ENCODE measurements at places on chromosomes 6 and 20.

DNA sequence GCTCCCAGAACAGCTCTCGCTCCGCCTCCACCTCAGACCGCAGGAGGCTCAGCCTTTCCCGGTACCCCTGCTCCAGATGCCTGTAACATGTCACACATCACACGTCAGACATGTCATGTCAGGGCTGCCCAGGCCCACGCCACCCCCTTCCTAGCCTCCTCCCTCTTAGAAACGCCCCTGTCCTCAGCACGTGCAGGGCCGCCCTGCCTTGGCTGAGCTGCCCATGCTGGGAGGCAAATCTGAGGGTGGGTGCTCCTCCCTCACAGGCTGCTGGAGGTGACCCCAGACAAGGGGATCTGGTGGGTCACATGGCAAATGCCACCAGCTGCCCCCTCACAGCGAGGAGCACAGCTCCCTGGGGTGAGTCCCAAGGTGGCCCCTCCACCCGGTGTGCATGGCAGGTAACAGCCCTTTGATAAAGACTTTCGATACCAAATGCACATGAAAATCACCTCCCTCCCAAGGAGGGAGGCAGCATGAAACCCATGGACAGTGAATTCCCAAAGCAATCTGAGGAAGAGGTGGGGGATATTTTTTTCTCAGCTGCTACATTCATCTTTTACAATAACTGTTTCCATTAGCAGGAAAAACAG lies 84.1 kb downstream of the GINS1 start:
- DNase-seq: no peak

DNA sequence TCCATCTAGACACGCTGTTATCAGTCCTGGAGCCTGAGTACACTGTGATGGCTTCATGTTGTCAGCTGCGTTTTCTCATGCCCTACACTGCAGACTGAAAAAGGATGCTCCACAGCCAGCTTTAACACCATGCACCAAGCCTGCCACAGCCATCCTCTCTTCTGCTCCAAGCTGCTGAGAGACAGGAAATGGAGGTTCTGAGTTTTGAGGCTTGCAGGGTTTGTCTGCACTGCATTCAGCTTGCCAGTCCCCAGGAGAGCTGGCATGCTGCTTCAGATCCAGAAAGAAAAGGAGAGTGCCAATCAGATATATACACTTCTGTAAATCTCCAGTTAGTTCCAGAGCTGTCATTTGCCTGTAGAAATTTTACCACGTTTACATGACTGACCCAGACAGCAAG lies 550.7 kb upstream of the FLRT3 start:
- no peak for DNase-seq

DNA sequence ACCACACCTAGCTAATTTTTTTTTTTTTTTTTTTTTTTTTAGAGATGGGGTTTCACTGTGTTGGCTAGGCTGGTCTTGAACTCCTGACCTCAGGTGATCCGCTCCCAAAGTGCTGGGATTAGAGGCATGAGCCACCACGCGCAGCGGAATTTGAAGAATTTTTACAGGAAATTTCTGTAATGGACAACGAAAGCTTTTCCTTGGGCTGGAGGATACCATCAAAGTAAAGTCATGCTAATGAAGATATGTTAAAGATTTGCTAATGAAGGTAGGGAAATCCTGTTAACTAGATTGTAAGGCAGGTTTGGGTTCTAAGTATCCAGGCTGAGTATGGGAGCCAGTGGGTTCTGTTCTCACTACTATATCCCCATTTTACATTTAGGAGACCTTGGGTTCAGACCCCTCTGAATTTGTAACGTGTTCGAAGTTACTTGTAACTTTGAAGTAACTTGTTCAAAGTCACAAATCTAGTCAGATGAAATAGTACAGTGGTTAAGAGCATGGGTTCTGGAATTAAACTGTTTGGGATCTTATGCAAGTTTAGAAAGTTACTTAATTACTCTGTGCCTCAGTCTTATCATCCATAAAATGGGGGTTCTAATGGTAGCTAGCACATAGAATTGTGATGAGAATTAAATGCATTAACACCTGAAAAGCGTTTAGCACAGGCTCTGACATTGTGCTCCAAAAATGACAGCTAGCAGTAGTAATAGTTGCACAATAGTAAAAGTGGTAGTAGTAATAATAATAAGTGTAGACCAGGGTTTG lies 123.4 kb upstream of the GPR6 start:
- no peak for DNase-seq

GRCh38 chr6:135096403-135097130 lies 41.9 kb upstream of the HBS1L start:
- DNase-seq: no peak

- DNase-seq: peak; percentile 50
Measured at GRCh38 chr20:45433316-45433715, 17.4 kb downstream of the PIGT start.

GRCh38 chr20:19015351-19016139 lies 196.9 kb upstream of the SLC24A3 start:
- no peak for DNase-seq

DNA sequence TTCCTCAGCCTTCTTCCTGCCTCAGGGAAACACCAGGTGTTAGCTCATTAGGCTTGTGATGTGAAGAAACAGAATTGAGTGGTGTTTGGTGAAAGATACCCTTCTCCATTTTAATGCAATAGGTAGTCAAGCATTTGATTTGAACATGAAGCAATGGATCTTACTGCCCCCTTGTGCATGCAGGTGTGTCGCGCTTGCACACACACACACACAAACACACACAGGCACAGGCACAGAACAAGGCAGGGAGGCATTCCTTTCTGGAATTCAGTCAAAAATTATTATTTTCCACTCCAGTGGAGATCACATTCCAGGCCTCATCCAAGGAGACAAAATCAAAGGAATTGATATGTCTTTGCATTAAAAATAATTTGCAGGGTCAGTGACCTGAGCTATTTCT lies 667.0 kb upstream of the MARCKS start:
- DNase-seq: no peak

DNA sequence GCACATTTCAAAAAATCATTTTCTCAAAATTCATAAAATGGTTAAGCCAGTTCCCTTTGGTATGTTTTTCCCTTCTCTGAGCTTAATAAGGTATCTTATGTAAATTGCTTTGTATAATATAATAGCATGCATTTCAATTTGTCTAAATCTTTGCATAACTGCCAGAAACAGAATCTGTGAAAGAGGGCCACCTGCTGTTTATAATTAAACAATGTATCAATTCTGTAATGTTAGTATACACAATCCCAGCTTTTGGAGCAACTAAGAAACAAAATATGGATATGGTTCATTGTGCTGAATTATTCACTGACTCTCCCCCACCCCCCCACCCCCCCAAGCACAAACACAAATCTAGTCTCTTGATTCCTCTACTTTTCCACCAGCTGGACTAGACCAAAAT lies 54.8 kb downstream of the GPX5 start:
- DNase-seq: no peak

GRCh38 chr6:11425431-11425871 lies 112.1 kb upstream of the TMEM170B start:
- DNase-seq: no peak

DNA sequence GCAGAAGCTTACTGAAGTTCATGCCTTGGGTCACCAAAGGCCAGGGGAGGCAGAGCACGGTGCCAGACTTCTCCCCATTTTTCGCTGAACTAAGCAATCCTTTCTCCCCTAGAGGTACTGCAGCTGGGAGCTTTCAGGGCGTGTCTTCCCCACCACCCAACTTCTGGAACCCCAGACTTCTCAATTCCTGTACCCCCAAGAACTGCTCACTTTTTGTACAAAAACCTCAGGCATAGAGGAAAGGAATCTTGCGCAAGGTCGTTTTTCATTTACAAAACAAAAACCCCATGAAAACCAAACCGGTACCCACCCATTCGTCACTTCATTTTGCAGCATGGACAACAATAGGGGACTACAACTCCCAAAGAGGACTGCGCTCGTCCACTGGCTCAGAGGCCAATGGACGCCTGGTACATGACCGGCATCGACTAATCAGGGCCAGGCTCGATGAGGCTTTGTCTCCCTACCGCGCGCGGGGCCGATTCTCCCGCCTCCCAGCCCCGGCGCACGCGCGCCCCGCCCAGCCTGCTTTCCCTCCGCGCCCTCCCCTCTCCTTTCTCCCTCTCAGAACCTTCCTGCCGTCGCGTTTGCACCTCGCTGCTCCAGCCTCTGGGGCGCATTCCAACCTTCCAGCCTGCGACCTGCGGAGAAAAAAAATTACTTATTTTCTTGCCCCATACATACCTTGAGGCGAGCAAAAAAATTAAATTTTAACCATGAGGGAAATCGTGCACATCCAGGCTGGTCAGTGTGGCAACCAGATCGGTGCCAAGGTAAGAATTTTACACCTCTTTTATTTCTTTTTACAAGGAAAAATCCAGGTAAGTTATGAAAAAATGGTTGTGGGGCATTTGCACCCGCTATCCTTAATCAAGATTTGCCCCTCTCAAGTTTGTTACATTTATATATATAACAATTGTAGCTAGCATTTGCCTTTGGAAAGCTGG lies at the start of gene TUBB:
Gene TUBB, plus strand, starts transcription at position 562 of the 947 bp plus-strand sequence. Its CDS starts 155 bp downstream, at position 717.
- DNase-seq: peak; percentile 91

DNA sequence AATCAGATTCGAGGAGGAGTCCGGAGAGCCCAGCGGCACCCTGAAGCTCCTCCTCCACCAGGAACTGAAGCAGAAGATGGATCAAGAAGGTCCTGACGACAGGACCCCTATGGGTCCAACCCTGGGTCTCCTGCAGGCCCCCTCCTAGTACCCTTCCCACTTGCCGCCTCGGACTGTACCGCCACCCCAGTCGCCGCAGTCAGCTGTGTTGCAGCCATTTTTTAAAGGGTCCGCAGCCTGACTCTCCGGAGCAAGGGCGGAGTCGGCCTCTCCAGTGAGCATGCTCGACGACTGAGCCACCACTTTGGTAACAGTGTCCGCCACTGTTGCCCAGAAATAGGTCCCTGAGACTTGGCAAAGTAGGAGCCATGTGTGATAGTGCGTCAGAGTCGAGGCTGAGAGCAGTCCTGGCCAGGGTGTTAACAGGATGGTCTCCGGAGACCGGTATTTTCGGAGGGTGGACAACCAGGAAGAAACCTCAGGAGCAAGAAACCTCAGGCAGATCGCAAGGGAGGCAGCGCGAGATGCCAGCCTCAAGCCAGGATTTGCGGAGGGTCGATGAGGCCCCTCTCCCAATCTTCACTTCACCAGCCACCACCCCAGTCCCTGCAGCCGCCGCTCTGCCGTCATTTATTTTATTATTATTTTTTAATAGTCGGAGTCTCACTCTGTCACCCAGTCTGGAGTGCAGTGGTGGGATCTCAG lies 294.6 kb upstream of the ZNF337 start:
- DNase-seq: no peak

- no peak for DNase-seq
Measured at GRCh38 chr6:89372506-89372901, 20.0 kb upstream of the UBE2J1 start.

DNA sequence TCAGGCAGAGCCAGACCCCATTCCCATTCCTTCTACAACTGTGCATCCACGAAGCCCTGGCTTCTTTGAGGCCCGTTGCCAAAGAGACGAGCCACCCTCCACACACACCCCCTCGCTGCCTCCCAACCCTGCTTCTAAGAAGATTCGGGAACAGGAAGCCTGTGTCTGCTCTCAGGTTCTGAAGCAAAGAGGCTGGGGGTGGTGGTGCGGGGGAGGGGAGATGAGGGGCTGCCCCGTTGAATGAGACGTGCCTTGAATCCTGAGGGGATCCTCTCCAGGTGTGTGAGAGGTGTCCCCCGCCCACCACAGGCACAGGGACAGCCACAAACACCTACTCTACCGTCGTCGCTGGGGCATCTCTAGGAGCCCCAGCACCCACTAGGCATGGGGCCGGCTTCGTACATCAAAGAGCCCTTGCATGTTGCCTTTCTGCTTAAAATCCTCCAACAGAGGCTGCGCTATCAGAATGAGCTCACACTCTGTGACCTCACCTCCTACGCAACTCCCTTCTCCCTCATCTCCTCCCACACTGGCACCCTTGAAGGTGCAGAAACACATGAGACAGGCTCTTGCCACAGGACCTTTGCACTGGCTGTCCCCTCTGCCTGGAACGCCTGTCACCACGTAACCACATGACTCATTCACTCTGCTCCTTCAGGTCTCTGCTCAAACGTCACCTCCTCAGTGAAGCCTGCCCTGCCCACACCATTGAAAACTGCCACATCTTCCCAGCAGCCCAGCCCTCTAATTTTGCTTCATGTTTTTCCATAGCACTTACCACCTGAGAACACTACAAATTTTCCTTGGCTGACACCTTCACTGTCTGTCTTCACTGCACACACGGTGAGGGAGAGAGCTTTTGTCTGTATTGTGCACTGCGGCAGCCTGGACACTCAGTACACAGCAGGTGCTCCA lies 58.5 kb downstream of the PREX1 start:
- no peak for DNase-seq

DNA sequence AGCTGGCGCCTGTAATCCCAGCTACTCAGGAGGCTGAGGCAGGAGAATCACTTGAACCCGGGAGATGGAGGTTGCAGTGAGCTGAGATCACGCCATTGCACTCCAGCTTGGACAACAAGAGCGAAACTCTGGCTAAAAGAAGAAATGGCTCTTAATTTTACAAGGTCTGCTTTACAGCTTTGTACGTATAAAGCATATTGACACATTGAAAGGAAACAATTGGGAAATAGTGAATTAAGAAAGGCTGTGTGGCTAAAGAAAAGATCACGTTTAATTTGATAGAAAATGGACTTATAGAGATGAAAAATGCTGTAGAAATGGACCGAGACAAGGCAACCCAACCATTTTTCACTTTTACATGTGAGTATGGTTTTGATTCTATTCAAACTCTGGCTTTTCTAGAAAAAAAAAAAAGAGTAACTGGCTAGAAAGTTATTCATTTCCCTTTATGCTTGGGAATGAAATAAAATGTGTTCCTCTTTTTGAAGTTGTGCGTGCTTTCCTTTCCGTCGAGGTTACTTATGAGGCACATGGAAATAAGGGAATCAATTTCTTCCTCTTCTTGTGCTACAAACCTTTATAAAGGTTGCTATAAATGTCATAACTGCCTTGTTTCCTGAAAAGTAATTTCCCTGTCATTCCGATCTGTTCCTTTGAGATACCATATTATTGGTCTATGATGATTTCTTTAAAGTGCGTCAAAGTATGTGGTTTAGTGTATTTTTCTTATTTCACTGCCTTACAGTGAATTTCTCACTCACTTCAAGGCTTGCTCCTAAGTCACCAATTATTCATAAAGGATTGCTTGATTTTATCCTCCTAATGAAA lies 29.4 kb downstream of the PFDN4 start:
- no peak for DNase-seq
